COLO829 (cell line): ENCODE measurements at places on chromosomes 6 and 20.

DNA sequence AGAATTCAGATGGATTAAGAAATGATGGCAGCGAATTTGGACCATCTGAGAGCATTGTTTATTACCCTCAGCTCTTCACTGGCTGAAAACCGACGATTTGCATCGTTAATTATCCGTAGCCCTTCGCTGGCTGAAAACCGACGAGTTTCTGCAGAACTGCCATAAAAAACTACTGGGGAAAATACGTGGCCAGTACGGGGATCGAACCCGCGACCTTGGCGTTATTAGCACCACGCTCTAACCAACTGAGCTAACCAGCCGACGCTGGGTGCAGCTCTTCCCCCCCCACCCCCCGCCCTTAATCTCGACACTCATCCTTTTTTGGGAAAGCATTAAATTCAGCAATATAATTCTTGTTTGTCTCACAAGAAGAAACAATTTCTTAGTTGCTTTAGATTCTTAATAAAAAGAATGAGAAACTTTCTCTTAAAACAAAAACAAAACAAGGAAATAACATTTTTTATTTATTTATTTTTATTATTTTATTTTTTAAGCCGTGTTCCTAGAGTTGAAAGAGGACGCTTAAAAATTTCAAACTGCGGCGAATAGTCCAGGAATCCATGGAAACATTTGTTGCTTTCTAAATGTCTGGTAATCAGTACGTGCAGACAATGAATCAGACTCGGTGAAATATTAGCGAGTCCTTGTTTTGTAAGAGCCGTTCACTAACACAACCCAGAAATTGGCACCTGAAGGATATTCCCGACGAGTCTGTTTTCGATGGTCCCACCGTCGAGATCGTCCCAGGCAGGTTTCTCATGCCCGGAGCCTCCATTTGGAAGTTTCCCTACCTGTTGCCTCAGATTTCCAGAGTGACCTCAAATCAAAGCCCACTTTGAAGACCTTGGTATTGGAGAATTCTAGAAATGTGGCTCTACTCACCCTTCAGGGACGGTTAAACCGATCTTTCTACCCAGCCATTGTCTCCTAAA lies 27.8 kb downstream of the PRSS16 start:
- no peak for DNase-seq

DNA sequence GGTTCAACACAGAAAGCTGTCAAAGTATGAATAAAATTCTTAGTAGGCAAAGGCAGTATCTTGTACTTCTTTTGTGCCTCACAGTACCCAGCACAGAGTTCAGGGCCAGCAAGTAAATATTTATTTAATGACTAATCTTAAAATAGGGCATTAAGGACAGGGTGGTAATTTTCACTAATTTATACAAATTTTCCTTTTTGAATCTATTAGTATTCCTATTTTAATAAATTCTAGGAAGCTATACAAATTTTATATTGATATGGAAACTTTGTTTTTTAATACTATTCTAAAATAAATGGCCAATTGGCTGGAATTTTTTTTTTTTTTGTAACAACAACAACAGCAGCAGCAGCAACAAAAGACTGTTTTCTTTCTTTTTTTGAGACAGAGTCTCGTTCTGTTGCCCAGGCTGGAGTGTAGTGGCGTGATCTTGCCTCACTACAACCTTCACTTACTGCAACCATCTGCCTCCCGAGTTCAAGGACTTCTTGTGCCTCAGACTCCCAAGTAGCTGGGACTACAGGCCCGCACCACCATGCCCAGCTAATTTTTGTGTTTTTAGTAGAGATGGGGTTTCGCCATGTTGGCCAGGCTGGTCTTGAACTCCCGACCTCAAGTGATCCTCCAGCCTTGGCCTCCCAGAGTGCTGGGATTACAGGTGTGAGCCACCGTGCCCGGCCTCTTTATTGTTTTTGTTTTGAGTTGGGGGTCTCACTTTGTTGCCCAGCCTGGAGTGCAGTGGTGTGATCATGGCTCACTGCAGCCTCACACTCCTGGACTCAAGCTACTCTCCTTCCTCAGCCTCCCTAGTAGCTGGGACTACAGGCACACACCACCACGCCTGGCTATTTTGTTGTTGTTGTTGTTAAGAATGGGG lies 85.2 kb downstream of the FKBP5 start:
- DNase-seq: no peak

DNA sequence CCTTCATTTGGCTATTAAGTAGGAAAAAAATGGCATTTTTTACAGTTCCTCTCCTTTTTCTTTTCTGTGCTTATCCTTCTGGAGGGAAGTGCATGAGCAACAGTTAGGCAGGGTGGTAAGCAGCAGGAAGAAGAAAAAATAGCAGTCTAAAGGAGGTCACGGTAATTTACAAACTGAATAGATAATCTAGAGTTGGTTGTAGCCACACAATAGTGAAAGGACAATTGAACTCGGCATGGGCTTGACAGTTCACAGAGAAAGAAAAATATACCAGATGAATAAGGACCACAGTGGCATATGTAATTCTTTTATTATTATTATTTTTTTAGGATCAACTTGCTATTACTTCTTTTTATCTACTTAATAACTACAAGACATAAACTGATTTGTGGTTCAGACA lies 358.6 kb downstream of the BTBD9 start:
- DNase-seq: peak; percentile 82

DNA sequence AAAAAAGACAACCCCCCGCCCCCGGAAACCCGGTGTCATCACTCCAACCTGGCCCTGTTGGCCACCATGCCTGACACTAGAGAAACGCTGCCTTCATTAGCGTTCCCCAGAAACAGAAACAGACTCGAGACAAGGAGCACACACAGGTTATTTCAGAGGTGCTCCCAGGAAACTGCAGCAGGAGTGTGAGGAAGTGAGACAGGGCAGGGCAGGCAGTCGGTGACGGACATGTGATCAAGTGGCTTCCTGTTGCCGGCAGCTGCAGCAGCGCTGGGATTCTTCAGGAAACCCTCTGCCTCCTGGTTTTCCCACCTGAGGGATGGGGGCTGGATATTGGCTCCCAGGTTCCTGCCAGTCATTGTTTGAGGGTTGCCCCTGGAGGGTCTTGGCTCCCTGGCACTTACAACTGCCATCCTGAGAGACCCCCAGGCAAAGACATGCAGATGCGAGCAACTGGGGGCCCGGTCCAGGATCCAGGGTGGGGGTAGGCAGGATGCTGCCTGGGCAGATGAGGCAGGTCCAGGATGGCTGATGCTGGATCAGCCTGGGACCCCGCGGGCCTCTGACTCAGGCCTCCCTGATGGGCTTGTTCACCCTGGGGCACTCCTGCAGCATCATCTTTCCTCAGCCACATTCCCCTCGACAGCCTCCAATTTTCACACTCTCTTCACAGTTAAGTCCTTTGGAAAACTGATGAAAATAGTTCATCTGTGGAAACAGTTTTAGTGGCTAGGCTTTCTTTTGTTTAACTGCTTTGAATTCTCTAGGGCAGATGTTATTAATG lies 150.7 kb upstream of the SYNDIG1 start:
- no peak for DNase-seq

GRCh38 chr20:19232997-19233794 lies 20.8 kb downstream of the SLC24A3 start:
- DNase-seq: no peak

DNA sequence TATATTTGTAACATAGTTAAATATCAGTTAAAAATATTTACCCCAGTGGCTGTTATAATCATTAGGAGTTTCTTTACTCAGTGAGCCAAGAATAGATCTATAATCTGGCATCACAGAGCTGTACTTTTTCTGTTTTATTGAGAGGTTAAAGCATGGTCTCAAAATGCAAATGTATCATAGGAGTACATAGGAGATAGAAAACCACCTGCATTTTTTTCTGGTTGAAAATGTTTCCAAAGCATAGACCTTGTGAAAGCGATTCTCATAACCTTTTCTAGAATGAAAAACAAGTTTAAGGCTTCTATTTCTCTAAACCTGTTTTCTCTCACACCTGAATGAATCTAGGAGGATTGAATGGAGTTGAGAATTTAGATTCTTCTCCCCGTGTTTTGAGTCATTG lies 14.4 kb downstream of the KCNQ5 start:
- no peak for DNase-seq

GRCh38 chr6:134980846-134981245 lies 30.9 kb upstream of the ALDH8A1 start:
- DNase-seq: no peak

DNA sequence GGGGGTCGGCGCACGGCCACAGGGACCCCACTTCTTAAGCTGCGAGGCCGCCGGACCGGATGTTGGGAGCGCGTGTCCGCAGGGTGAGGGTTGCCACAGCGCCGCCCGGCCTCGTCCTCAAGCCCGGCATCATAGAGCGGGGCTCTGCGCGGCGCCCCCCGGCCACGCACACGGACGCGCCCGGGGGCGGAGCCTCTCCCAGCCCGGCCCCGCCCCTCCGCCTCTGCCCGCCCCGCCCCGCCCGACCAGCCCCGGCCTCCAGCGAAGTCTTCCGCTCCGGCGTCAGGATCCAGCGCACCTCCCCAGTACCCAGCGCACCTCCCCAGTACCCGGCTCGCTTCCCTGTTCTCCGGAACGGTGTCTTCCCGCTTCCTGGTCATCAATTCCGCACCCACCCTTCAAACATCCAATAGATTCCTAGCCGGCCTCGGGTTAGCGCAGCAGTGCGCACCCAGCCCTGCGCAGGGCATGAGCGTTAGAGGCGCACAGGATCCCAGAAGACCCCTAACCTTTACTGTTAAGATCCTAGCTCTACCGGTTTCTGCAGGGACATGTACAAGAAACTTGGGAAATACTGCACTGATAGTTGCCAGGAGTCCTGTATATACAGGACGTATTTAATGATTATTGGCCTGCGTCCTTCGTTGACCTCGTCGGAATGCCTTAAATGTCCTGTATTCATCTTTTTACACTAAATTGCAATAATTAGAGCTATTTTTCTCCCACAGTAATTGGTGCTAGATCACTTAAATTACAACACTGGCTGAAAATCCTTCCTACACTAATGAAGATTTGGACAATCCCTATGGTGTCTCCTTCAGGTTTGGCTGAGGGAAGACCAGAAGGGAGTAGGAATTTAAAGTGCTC lies 535 bp upstream of the DNAAF9 start:
- peak; percentile 88 for DNase-seq

- no peak for DNase-seq
Observed at GRCh38 chr6:27759930-27760329, 152.3 kb downstream of the OR2B2 start.

- DNase-seq: peak; percentile 43
Observed at GRCh38 chr6:139364302-139364981, 10.0 kb downstream of the CITED2 start.

- no peak for DNase-seq
Observed at GRCh38 chr6:158524311-158524710, 35.6 kb upstream of the TMEM181 start.

DNA sequence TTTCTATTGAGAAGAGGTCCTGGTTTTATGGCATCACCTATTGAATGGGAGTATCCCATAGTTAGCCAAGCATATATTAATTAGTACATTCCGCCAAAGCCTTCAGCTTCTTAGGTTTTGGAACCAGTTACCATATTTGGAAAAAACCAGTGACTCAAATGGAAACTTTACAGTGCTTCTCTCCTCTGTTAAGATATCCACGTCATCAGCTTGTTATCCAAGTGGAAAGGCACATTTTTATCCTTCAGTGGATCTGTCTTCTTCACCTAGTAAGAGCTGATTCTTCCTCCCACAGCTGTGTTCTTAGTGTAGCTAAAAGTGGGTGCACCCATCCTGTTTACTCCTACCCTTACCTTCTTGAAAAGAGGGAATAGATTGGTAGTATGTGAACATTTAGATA lies 34.5 kb downstream of the TPD52L1 start:
- DNase-seq: no peak

DNA sequence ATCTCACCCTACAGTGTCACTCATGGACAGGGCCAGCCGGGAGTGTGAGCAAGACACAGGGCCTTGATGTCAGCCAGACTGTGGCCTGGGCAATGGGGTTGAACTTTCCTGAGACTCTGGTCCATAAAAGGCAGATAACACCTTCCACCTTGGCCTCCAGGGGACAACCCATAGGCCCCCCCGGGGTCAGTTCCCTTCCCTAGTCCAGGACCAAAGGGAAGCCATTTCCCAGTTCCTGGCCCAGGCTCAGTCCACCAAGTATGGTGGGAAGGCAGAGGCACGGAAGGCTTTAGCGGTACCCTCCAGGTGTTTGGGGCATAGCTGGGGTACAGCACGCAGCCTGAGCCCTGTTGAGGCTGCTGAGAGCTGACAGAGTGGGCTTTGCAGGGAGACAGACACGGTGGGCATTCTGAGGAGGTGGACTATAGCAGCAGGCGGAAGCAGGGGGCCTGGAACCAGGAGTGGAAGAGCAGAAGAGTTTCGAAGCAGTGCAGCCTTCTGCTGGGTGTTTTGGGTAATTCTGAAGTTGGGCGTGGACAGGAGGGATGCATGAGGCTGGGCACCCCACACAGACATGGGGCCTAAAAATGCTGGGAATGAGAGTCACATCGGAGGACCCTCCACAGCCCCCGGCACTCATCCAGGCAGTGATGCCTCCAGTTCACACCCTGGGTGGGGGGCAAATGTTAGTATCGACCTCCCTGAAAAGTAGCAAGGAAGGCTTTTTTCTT lies 43.9 kb upstream of the CD93 start:
- no peak for DNase-seq

GRCh38 chr20:871436-871835 lies 37.9 kb downstream of the FAM110A start:
- DNase-seq: no peak

DNA sequence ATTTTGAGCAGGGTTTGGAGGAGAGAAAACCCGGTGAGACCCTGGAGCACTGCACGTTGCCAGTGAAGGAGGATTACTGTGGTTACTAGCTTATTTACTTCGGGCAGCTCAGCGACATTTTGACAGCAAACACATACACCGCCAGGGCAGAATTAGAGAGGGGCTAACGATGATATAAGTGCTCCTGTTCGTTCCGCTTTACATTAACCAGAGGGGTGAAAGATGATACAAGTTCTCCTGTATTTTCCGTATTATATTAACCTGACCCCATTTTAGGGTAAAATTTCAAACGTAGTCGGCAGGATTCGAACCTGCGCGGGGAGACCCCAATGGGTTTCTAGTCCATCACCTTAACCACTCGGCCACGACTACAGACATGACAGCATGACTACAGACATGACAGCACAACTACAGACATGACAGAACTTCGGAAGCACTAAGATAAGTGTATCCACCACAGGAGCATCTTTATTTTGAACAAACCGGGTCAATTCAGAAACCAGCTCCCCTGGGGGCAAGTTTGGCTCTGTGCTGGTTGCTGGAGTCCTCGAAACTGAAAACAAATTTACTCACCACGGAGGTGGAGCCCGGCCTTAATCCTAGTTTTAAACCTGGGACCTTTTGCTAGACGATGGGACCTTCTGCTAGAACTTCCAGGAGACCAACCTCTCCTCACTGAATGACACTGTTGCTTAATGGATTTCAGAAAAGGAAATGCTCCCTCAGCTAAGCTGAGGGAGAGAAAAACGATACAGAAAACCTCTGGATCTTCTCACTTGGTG lies 80.4 kb upstream of the ZNF184 start:
- peak; percentile 69 for DNase-seq

DNA sequence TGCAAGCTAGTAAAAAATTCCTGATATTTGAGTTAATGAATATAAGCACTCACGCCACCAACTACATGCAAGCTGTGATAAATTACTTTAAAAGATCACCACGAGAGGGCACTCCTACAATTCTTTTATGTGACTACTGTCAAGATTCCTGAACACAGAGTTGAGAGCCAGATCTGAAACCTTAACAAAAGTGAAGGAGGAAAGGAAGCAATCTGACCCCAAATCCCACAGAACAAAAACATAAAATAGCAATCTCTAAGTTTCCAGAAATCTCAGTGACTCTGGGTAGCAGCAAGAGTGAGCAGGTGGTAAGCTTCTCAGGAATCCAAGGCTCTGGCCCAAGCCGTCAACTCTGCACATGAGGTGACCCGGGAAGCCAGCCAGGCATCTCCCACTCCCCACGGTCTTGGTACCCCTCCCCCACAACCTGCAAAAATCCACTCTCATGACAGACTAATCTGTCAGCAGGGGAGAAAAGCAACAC lies 55.1 kb downstream of the STAU1 start:
- peak; percentile 72 for DNase-seq
